ENCODE measurements at places on chromosomes 6 and 20.

DNA sequence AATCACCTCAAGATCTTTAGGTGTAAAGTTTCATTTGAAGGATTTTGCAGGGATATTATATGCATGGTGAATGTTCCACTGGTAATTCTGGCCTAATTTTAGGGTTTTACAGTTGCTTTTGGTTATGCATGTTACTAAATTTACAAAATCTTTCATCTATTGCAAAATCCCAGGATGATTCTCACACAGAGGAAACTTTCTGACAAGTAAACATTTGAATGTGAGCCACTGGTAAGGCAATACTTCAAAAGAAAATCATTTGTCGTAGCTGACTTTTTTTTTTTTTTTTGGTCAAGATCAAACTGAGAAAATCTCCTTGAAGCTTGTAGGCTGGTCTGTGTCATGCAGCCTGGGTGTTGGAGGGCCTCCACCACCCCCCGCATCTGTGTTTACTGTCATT, 141.9 kb upstream of the EXOC2 start:
- DNase-seq, result no peak

GRCh38 chr20:53069132-53069531, 97.0 kb downstream of the TSHZ2 start:
- no peak for DNase-seq

GRCh38 chr6:53979468-53980067, 131.7 kb upstream of the MLIP start:
- no peak for DNase-seq

DNA sequence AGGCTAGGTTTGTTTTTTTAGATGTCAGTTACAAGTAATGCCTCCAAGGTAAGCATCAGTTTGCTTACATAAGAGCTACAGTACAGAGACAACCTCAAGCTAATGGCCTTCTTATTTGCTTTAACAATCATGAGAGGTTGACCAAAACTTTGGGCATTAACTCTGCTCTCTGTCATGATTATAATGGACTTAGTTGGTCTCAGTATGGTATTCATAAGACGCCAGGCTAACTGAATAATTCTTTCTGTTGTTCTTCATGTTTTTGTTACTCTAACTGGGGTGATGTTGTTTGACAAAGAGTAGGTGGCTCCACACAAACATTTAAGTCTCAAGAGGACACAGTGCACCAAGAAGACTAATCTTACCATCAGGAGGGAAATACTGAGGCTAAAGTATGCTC, 9.8 kb downstream of the CST9 start:
- DNase-seq, result no peak

- no peak for DNase-seq
Observed at GRCh38 chr20:41733151-41733550, 115.0 kb upstream of the CHD6 start.

GRCh38 chr6:126433927-126434326, 94.0 kb downstream of the CENPW start:
- DNase-seq, result no peak

DNA sequence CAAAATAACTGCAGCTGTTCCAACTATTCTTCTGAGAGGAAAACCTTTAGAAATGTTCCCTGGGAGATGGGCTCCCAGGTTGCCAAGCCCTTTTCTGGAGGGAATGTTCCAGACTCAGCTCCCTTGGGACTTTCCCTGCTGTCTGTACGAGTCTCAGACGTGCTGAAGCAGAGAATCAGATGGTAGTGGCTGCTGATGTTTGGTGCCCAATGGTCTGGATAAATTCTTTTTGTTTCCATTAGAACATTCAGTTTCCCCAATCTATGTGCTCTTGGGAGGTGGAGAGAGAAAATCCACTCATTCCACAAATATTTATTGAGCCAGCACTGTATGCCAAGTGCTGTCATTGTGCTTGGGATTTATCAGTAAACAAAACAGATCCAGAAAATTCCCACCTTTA, 40.0 kb downstream of the SNHG17 start:
- no peak for DNase-seq

DNA sequence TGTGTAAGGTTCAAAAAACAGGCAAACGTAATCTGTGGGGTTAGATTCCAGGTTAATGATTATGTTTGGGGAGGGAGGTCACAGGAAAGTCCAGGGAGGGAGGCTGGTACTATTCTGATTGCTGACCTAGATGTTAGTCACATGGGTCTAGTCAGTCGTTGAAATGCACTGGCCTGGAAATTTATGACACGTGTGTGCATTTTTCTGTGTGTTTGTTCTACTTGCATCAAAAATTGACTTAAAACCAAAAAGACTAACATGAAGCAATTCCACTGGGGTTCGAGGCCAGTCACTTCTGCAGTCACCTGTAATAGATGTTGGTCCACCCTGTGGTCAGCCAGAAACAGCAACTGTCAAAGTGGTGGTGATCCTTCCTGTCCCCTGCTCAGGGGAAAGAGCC, 104.2 kb upstream of the MLN start:
- no peak for DNase-seq

DNA sequence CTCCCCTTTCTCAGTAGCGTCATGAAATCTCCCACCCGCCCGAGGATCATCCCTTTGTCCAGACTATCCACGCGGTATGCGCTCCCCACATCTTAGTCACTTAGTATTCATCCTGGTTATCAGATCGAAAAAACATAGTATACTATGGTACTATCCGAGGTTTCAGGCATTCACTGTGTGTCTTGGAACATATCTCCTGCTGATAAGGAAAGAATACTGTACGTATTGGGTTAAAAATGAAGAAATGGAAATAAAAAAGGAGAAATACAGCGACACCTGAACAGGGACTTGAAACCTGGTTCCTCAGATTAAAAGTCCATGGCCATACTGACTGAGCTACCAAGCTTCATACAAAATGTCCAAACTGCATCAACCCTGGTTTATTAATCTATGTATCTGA, 14.0 kb downstream of the HMGN4 start:
- DNase-seq, result no peak

DNA sequence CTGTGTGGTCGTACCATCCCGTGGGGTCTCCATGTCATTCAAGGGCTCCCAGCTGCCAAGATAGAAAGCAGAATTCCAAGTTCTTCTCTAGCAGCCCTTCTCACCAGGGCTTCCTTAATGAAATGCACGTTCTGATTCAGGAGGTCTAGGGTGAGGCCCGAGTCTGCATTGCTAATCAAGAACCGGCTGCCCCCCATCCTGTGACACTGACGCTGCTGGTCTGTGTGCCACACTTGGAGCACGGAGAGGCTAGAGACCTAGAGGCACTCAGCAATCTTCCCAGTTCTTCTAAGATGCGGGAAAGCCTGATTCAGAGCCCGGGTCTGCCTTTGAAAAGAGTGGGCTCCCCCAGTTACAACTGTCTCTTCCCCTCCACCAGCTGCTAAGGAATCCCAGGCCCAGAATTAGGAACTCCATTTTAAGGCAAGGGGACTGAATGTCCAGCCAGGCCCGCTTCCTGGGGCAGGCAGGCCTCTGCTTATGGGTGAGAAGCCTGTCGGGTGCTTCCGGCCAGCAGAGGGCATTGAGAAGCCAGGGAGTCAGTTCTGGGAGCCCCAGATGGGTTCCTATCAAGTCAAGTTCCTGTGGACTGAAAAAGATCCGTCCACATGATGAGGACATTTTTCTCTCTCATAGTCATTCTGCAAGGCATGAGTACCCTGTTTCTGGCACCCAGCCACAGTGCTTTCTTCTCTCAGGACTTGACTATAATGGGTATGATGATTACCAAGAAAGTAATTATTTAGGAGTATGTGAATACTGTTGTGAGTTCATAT, 69.8 kb upstream of the RIN2 start:
- no peak for DNase-seq

DNA sequence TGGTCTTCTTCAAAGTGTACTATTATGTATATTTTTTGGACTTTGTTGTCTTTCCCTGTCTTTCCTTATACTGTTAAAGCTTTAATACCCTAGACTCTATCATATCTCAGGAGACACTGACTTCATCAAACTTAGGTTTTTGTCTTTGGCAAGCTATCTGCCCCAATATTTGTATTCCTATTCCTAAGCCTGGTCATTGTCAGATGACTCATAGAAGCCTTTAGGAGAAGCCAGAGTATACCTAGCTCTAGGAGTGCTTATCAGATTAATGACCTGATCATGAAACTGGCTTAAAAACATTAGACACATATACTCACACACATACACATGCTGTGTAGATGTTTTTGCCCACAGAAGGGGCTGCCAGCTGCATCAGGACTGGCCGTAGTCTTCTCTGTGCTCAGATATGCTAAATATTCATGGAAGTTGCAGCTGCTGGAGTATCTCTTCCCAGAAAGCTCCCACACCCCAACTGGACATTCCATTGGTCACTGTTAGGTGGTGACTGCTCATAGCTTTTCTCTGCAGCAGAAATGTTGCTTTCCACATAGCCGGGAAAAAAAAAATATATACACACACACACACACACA, 102.0 kb downstream of the ANKS1A start:
- no peak for DNase-seq

DNA sequence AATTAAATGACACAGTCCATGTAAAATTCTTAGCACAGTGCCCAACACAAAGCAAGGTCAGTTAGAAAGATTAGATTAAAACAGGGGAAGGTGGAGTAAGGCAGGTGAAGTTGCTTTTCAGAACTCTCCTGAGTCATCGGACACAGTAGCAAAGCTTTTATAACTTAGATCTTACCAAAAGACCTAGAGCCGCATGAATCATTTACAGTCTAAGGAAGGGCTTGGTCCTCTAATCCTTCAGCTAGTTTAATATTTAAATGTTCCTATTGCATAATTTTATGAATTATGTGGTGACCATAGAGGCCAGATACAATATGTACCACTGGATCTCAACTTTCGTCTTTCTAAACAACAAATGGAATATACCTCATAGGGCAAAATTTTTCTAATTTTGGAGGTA, 202.1 kb upstream of the SNX9 start:
- no peak for DNase-seq

DNA sequence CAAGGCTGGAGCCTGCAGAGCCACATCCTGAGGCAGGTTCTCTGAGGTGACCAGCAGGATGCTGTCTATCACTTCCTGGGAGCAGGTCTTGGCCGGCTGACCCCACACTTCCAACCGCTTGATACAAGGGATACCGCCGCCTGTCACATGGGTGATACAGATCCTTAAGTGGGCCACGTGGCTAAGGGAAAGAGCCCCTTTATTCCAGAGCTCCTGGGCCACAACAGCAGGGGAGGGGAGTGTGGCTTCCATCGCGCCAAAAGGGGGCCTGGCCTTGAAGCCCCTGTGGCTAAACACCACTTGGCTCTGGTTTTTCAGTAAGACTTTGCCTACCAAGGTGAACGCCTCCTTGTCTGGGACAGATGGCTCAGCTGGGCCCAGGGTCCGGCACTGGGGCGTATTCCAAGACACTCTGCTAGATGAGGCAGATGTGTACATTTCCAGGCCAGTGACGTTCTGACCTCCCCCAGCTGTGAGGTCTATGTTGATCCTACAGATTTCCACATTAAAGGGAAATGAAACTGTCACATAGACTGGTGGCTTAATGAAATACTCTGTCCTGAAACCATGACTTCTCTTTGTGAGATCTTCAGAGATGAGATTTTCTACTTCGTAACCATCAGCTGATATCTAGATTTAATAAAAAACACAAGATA, 37.6 kb upstream of the AVP start:
- no peak for DNase-seq

DNA sequence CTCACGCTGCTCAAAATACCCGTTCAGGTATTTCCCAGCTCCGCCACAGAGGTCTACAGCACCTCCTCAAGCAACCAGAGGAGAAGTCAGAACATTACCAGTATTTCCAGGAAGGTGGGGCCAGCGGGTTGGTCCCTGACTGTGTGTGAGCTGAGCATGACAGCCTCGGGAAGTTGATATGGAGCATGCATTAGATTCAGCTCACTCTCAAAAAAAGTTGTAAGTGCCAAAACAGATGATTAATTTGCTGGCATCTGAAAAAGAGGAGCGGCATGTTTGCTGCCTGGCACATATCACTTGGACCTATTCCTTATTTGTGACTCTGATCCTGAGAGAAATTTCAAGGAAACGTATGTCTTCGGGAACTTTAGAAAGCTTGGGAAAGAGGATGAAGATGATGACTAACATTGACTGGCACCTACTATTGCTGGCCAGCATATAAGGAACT, 32.3 kb downstream of the ELOVL2 start:
- DNase-seq, result no peak

DNA sequence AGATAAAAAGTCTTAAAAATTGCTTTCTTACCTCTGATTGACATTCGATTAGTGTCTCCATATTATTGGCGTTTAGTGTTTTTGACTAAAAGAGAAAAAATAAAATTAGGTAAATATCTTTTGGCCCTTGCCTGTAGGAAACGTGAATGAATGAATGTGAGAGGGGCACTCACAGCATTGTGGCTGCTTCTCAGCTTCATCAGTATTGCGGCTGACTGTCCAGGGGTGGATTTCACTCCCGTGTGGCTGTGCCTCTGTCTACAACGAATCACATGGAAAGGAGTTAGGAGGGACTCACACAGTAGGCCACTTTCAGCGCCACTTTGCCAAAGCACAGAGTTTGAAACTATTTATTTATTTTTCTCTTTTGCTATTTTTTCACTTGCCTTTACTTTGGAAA, 844 bp downstream of the TAGAP start:
- DNase-seq, result no peak

DNA sequence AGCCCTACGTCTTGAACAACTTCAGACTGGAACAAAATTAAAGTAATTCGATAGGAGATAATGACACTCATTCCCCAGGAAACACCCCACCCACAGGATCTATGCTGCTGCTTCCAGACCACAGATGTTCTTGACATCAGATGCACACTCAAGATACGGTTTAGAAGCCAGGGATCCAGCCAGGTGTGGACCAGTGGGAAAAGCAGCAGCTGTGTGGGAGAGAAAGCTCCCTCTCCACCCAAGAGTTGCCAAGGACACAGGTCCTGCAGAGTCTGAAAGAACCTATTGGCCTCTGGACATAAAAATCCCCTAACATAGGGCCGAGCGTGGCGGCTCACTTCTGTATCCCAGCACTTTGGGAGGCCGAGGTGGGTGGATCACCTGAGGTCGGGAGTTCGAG, 91.7 kb upstream of the NFATC2 start:
- DNase-seq, result no peak

DNA sequence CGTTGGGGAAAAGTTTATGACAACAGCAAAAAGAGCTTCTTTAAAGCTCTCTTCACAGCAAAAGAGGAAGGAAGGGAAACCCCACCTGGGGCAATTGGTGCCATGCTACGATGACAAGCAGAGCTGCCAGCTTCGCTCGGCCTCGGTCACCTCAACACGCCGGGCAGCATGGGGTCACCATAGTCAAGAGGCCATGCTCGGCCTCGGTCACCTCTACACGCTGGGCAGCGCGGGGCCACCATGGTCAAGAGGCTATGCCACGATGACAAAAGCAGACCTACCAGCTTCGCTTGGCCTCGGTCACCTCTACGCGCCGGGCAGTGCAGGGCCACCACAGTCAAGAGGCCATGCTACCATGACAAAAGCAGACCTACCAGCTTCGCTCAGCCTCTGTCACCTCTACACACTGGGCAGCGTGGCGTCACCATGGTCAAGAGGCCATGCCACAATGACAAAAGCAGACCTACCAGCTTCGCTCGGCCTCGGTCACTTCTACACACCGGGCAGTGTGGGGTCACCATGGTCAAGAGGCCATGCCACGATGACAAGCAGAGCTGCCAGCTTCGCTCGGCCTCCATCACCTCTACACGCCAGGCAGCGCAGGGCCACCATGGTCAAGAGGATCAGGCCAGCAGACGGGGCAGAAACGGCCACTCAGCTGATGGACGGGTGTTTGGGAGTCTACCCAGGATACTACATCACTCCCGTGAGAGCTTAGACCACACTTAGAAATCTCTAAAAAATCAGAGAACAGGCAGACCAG, 12.1 kb downstream of the APMAP start:
- no peak for DNase-seq

All from NCI-H2081 treated with DMSO at 0.1 percent for 48 hours (cell line).